ENCODE measurements at places on chromosomes 13 and 19. TPM values are rescaled to one million over a fixed set of nuclear protein-coding genes. Genes with fewer than 3 reads are reported as not detected.

FOSB gene
- total RNA-seq: 7.3 TPM

GRCh38 chr19:49113762-49114629 lies at the start of gene LIN7B:
TSS of gene LIN7B (plus strand) at chr19:49114370. CDS start at chr19:49114405, 35 bp downstream.
- H3K27ac ChIP-seq: peak within 1 kb of the TSS; percentile 13
- H3K27me3 ChIP-seq: no peaks in the 10 kb centered on the region
- H3K4me3 ChIP-seq: peak within 1 kb of the TSS; percentile 76

GRCh38 chr19:1237754-1238368 lies at the start of gene CBARP:
TSS of gene CBARP (minus strand) at chr19:1238005. CDS start at chr19:1236100, 1,905 bp downstream.
- H3K27ac ChIP-seq: no peak within 1 kb of the TSS
- DNase-seq: peak; percentile 51
- peaks cover 27% of the 10 kb centered on the region for H3K4me1 ChIP-seq
- H3K4me3 ChIP-seq: peak within 1 kb of the TSS; percentile 54
- H3K27me3 ChIP-seq: peaks cover 6% of the 10 kb centered on the region

- peak overlapping the region; percentile 98 for H3K27ac ChIP-seq
- H3K4me3 ChIP-seq: peak overlapping the region; percentile 99
- peak; percentile 18 for DNase-seq
Measured at GRCh38 chr19:17073869-17074633, 1.2 kb downstream of the HAUS8 start.

DNA sequence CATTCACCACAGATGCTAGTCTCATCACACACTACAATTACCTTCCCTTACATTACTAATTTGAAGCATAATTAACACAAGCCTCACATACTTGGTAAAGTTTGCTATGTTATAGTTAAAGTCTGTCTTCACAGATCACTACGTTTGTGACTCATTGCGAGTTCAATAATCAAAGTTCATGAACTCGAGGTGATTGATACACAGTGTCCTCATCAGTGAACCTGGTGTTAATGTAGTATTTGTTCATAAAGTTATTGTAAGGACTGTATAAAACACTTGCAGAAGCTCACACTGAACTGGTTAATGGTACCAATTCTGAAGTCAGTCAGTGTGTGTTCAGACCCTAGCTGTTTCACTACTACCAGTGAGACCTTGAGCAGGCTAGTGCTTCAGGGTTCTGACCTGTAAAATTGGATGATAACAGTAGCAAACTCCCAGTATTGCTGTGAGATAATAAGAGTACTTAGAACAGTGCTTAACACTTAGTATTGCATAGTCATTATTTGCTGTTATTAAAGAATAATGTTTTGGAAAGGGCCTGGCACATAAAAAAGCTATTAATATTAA lies 313.3 kb downstream of the LIG4 start:
- no peaks in the 10 kb centered on the region for H3K4me1 ChIP-seq
- no peaks in the 10 kb centered on the region for H3K36me3 ChIP-seq
- no peak overlapping the region for H3K27ac ChIP-seq
- DNase-seq: no peak
- H3K27me3 ChIP-seq: no peaks in the 10 kb centered on the region

DNA sequence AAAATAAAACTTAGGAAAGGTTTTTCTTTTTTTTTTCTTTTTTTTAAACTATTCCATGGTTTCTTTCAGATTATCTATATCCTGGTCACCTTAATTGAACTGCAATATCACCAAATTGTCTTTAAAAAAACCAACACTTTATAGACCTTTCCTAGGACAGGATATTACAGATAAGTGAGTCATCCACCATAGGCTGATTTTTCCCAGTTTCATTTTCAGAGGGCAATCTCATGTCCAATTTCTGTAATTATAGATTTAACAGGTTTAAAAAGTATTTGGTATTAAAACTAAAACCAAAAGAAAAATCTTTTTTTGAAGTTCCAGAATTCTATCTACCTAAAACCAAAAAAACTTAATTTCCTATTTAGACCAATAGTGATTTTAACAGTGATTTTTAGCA lies 13.2 kb downstream of the SPART start:
- H3K4me3 ChIP-seq: no peak overlapping the region
- DNase-seq: no peak
- peaks cover 14% of the 10 kb centered on the region for H3K36me3 ChIP-seq
- no peak overlapping the region for H3K27ac ChIP-seq

DNA sequence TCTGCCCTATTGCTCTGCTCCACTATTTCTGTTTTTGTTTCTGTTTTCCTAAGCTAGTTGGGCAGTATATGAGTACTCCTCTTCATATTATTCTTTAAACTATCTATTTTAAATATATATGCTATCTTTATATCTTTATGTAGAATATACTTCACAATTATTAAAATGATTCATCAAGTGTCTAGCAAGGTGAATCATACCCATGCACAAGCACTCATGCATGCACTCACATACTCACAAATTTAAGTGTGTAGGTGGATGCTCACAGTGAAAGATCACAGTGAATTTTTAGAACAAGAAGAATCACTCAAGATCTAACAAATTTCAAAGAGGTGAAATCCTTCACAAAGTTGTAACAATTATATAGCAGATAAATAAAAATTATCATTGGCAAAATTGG lies 435.6 kb upstream of the SLITRK5 start:
- H3K4me1 ChIP-seq: no peaks in the 10 kb centered on the region
- no peaks in the 10 kb centered on the region for H3K27me3 ChIP-seq
- H3K36me3 ChIP-seq: no peaks in the 10 kb centered on the region
- H3K27ac ChIP-seq: no peak overlapping the region

DNA sequence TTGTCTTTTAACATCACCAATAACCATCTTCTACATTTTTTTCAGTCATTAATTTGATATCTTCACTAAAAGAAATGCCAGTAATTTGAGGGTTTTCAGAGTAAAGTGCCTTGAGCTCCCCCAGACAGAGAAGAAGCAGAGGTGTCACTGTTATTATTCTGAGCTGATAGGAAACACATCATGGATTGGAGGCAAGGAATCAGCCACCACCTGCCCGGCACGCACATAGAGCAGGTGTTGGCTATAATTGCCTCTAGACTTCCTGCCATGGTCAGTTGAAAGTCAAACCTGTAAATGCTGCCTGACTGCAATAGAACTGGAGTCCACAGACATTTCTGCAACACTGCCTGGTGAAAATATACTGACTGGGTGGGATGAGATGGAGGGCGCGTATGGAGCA lies 776.6 kb downstream of the UQCRFS1 start:
- H3K4me1 ChIP-seq: no peaks in the 10 kb centered on the region
- no peak overlapping the region for H3K27ac ChIP-seq
- no peak overlapping the region for H3K4me3 ChIP-seq
- H3K36me3 ChIP-seq: no peaks in the 10 kb centered on the region
- H3K27me3 ChIP-seq: no peaks in the 10 kb centered on the region

DNA sequence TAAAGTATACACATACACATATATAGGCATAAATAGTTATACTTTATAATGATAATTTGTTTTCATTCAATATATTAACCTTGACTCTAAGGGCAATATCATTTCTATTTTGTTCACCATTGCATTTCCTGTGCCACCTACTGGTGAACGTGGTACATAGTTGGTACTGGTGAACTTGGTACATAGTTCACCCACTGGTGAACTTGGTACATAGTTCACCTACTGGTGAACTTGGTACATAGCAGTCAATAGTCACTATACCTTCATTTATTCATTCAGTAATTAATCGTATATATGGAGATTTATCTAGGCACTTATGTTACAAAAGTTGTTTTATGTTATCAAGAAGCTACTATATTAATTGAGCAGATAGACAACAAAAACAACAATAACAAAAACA lies 172.6 kb upstream of the ATXN8OS start:
- no peaks in the 10 kb centered on the region for H3K36me3 ChIP-seq
- no peaks in the 10 kb centered on the region for H3K4me1 ChIP-seq
- H3K4me3 ChIP-seq: no peak overlapping the region

- no peak overlapping the region for H3K27ac ChIP-seq
- no peak for DNase-seq
- no peaks in the 10 kb centered on the region for H3K27me3 ChIP-seq
- H3K36me3 ChIP-seq: no peaks in the 10 kb centered on the region
- peaks cover 11% of the 10 kb centered on the region for H3K4me1 ChIP-seq
Measured at GRCh38 chr19:55472463-55472862, 4.0 kb upstream of the ZNF628 start.
